ENCODE measurements at places on chromosomes 2 and 18.

DNA sequence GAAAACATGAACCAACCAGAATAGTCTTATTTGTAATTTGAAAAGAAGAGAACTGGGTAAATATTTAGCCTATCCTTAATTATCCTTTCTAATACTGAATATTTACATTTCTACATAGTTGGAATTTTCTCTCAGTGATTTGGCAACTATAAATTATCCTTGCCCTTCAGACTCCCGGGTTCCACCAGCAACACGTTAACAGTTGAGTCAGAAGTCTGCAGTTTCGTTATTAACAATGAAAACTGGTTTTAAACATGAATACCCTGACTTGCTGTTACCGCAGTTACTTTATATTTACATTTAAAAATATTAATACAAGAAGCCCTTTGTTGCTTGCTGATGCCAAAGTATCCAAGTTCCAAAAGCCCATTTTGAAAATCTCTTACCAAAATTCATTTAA is 673.0 kb downstream of the ARHGAP15 start:
- no peak for DNase-seq

DNA sequence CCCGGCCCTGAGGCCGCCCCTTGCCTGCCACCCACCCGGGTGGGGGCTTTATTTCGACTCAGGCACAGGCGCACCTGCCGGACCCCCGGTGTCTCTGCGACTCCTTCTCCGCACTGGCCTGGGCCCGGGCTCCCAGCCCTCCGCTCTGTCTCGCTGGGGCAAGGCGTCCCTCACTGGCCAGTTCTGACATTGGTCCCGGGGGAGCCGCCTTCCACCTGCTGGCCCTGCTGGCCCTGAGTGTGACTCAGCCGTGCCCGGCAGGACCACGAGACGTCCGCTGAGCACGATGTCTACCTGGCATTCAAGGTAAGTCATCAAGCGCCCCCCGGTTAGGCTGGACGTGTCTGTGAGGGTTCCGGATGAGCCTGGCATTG is 131.5 kb upstream of the CTDP1 start:
- DNase-seq: no peak

DNA sequence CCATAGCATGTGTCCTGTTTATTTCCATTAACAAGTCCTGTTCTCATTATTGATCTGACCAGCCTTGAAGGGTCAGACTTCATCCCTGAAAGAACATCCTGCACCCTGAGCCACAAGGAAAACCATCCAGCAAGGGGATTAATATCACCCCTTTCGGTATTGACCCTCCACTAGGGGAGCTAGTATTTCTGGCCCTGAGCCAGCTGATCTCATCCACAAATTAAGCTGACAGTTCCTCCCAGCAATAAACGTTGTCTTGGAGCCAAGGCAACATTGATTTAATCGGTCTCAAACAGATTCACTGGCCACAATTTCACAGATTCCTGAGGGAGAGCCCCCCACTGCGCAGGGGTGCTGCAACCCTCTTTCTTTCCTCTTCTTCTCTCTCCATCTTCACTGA is 353.1 kb upstream of the FANCL start:
- no peak for DNase-seq

DNA sequence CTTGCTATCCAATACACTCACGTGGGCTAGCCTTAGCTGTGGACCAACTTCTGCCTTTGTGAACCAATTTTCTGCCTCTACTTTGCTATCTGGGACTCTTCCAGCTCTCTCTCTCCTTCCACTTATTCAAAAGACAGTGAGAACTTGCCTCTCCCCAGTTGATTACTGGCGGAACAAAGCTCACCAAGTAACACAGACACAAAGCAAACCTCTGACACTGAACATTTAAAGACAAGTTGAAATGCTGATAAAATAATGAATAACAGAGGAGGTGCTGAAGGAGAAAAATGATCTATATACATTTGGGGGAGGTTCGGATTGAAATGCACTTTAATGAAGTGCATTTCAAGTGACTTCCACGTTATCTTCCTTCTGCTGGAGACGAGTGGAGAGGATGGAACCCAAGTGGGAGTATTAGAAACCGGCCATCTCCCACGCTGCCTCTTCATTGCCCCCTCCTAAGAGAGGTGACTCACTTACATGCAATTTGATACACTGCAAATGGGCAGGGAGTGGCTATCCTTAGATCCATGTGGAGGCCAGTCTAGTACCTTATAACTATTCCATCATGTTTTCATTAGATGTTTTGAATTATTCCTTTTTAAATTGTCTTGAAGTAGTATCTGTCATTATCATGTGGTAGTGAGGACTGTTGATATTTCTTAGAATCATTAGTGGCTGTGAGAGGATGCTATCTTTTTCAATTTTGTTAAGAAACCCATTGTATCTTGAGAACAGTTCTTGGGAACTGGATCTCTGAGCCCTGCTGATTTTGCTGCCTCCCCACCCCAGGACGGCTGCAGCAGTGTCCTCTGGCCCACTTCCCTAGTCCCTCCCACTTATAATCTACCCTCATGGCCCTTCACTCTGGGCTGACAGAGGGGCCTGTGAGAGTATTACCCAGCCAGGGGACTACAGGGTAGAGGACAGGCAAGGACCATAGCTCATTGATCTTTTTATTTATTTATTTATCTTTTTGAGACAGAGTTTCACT is 6.0 kb upstream of the GLI2 start:
- DNase-seq: no peak

DNA sequence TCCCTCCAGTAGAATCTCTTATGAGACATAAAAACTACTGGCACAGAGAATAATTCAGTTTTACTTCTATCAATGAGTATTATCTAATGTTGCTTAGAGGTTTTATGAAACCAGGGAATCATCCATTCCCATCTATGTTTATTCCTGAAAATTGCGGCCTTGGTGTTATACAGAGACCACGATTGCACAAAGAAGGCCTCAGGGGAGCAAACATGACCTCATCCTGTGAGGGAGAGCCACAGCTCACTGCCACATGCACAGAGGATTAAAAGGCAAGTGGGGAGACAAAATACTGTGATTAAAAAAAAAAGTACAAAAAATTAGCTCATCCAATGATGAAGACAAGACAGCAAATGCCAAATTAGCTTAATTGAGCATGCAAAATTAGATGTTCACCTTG is 111.8 kb upstream of the SLC35G4 start:
- DNase-seq: no peak

- no peak for DNase-seq
Measured at GRCh38 chr2:212814941-212815340, 276.3 kb upstream of the ERBB4 start.

- no peak for DNase-seq
Measured at GRCh38 chr18:57768537-57769326, 34.4 kb downstream of the ATP8B1 start.

DNA sequence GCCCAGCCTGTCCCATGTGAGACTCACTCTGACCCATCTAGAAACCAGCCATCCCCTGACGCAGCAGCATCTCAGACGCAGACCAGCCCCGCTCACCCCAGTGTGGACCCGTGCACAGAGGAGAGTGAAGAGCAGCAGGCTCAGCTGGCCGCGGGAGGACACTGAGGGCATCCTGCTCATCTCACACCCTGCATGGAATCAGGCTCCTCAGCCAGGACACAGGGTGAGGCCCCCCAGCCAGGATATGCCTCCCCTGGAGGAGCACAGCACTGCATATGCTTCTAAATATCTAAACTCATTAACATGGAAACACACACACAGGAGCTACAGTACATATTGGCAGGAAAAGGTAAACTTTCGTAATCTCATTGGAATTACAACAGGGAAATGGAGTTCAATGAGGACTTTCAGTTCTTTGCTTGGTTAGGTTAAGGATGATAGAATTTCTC is 34.4 kb downstream of the NEMP2 start:
- DNase-seq: no peak

DNA sequence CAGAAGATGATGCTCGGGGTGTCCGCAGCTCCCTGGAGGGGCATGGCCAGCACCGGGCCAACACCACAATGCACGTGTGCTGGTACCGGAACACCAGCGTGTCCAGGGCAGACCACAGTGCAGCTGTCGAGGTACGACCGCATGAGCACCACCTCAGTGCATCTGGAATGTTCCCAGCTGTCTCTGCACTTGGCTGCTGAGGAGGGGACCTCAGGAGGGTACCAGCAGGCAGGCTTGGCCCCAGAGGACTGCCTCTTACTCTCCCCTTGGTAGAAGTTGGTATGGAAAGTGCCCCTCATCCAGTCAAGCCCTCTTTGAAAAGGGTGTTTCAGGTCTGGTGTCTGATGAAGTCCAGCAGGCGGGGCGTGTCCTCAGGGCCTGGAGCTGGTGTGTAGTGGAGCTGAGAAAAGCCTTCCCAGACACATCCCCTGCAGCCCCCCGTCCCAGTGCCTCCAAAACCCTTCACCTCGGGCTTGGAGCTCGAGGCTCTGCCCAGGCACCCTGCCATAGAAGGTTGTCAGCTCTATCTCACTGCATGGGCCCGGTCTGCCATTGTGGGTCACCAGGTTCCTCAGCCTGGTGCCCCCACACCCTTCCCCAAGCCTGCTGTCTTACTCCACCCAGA is 16.7 kb downstream of the STK25 start:
- no peak for DNase-seq

DNA sequence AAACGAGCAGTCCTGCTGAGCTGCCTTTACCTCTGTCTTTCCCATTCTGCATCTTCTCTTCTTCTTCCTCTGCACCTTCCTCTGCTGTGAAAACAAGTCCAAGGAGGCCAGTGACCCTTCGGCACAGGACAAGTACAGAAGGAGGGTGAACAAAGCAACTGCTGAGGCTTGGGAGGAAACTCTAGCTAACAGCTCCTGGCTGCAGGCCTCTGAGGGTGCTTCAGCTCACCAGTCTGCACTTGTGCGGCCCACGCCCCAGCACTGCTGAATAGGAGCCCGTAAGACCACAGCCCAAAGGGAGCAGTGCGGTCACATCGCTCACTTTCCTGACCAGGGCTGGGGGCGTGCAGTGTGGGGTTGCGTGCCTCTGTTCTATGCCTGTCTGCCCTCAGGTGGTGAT is 42.1 kb upstream of the DNMT3A start:
- no peak for DNase-seq

GRCh38 chr2:110870545-110870944 is 138.2 kb downstream of the ACOXL start:
- DNase-seq: no peak

DNA sequence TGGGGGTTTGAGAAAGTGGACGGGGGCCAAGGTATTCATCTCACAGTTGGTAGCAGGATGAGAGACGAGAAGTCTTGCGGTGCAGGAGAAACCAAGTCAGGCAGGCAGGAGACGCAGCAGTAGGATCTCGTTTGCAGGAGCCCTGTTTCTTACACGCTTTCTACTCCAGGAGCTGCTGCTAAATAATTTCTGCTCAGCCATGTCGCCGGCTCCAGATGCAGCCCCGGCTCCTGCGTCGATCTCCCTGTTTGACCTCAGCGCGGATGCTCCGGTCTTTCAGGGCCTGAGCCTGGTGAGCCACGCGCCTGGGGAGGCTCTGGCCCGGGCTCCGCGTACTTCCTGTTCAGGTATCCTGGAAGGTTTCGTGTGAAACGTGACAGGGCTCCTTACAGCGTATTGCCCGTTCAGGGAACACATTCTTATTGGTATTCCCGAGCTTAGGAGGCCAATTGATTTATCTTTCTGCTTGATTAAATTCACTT is 494 bp downstream of the ANKZF1 start:
- DNase-seq: no peak

GRCh38 chr2:26495705-26496297 is 17.9 kb upstream of the OTOF start:
- no peak for DNase-seq

- DNase-seq: no peak
Measured at GRCh38 chr2:203867561-203868200, at the start of gene CTLA4. Gene CTLA4, plus strand, starts transcription at chr2:203867771. Its CDS starts 172 bp downstream, at chr2:203867943.

- no peak for DNase-seq
Measured at GRCh38 chr2:153601812-153602211, 123.2 kb upstream of the RPRM start.

GRCh38 chr2:8214036-8214615 is 467.7 kb upstream of the ID2 start:
- DNase-seq: no peak

- peak; percentile 68 for DNase-seq
Measured at GRCh38 chr2:112821142-112821541, 15.4 kb downstream of the IL1B start.

- peak; percentile 71 for DNase-seq
Measured at GRCh38 chr2:224638301-224638823, 53.2 kb upstream of the CUL3 start.

- no peak for DNase-seq
Measured at GRCh38 chr2:54092940-54093339, 22.5 kb upstream of the ACYP2 start.

DNA sequence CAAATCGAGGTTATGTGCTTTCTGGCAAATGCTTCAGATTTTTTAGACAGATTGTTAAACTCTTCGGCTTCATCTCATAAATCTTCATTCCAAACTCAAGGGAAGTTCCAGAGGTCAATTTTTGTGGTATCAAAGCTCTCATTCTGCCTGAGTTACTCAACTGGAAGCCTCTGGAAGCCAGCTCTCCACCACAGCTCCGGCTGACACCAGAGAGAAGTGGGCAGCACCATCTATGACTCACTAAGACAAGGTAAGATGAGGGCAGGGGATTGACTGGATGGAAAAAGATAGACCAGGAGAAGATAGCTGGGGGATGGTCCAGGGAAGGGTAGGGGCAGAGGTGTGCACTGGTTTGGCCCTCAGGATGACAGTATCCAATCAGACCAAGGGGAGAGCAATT is 137.3 kb upstream of the HNRNPA3 start:
- no peak for DNase-seq

GRCh38 chr2:34912084-34912483 is 1313.0 kb upstream of the FAM98A start:
- DNase-seq: no peak

- no peak for DNase-seq
Measured at GRCh38 chr2:31268344-31268743, 34.4 kb downstream of the EHD3 start.

DNA sequence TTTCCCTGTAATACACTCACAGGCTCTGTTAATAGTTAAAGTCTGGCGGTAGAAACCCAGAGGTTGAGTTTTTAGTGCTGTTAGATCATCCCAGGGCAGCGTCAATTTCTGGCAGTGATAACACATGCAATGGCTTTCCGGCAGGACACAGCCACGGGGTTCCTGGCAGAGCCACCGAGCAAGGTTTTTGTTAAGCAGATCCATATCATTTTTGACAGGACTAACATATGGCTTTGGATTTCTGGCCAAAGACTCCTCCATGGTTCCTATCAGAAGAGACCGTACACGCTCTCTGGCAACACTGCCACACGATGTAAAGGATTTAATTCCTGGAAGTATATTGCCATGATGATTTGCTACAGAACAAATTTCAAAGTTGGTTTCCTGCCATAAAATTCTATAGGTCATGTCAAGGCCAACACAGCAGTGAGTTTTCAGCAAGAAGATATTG is 854.3 kb downstream of the LRRTM4 start:
- DNase-seq: no peak

GRCh38 chr2:181678861-181679543 is 1.3 kb downstream of the NEUROD1 start:
- DNase-seq: no peak

DNA sequence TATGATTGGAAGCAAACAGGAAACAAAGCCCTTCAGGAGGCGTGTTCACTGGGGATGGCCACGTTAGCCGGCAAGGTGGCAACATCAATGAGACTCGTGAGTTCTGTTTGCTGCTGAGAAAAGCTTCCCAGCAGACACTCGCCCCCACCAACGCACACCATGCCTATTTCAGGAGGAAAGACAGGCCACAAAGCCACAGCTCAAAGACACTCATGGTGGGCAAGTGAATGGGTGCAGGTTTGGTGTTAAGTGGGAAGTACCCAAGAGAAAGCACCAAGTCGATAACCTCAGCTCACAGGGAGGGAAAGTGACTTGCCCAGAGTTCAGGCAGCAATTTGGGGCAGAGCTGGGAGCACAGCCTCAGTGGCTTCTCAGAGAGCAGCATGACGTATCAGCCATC is 10.5 kb upstream of the MTERF4 start:
- DNase-seq: no peak

All from GM12864 (cell line).